Germinal center (tissue), 1 donor: ENCODE measurements at places on chromosomes 4 and X.

GRCh38 chr4:56048383-56048701 is 99.6 kb downstream of the CEP135 start:
- DNase-seq, result no peak

GRCh38 chr4:103757631-103758030 is 37.8 kb upstream of the TACR3 start:
- no peak for DNase-seq

- no peak for DNase-seq
Measured at GRCh38 chr4:110501826-110502225, 25.9 kb downstream of the ENPEP start.

DNA sequence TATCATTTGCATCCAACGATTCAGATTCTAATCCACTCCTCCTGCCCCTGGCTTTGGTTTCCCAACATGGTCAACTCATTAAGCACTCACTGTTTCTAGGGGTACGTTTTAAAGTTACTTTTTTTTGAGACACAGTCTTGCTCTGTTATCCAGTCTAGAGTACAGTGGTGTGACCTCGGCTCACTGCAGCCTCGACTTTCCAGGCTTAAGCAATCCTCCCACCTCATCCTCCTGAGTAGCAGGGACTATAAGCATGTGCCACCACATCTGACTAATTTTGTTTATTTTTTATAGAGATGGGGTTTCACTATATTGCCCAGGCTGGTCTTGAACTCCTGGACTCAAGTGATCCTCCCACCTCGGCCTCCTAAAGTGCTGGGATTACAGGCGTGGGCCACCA is 48.9 kb downstream of the TMEM156 start:
- no peak for DNase-seq

DNA sequence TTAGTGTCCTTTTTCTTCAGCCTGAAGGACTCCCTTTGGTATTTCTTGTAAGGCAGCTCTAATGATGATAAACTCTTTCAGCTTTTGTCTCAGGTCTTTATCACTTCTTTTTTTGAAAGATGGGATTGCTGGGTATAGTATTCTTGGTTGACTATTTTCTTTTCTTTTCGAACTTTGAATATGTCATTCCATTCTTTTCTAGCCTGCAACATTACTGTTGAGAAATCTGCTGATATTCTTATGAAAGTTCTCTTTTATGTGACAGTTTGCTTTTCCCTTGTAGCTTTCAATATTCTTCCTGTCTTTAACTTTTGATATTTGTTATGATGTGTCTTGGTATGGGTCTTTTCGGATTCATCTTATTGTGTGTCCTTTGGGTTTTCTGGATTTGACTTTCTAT is 107.6 kb upstream of the SRD5A3 start:
- no peak for DNase-seq

DNA sequence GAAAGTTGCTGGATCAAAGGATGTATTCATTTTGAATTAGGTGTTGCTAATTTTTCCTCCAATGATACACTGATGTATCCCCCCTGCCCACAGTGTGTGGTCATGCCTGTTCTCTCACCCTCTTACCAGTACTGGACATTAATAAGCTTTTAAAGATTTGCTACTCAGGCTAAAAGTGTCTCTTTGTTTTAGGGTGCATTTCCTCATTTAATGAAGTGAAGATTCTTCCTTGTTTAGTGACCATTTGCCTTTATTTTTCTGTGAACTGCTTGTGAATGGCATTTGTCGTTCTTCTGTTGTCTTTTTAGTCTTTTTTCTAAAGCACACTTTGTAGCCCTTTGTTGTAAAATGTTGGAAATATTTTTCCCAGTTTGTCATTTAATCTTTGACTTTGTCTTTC is 5.0 kb downstream of the MSMO1 start:
- no peak for DNase-seq

DNA sequence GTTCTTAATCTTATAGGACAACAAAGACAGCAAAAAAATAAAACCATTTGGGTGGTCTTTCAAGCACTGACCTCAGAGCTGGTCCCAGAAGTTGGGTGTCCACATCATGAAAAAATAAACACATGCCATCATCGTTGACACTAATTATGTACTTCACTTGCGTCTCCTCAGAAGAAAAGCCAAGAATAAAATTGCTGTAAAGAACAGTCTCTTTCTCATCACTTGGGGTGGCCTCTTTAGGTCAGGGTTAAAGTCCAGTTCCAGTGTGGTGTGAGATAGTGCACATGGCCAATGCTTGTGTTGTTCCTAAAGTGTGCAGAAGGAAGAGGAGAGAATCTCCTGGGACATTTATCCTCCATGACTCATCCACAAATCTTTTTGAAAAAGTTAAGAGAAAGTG is 49.5 kb upstream of the IBSP start:
- no peak for DNase-seq

DNA sequence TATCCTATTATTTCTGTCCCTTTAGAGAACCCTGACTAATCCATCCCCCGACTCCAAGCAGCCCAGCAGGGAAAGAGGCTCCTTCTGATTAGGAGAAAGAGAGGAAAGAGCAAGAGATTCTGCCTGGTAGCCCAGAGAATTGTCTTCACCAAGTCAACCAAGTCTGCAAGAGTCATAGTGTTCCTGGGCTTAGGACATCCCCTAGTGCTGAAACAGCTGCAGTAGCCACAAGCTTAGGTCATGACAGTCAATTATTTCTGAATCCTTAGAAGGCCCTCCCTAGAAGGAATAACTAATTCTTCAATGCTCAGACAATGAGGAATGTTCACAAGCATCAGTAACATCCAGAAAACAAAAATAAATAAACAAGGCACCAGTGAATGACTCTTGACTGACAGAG is 480.3 kb upstream of the GRIA3 start:
- DNase-seq, result no peak

DNA sequence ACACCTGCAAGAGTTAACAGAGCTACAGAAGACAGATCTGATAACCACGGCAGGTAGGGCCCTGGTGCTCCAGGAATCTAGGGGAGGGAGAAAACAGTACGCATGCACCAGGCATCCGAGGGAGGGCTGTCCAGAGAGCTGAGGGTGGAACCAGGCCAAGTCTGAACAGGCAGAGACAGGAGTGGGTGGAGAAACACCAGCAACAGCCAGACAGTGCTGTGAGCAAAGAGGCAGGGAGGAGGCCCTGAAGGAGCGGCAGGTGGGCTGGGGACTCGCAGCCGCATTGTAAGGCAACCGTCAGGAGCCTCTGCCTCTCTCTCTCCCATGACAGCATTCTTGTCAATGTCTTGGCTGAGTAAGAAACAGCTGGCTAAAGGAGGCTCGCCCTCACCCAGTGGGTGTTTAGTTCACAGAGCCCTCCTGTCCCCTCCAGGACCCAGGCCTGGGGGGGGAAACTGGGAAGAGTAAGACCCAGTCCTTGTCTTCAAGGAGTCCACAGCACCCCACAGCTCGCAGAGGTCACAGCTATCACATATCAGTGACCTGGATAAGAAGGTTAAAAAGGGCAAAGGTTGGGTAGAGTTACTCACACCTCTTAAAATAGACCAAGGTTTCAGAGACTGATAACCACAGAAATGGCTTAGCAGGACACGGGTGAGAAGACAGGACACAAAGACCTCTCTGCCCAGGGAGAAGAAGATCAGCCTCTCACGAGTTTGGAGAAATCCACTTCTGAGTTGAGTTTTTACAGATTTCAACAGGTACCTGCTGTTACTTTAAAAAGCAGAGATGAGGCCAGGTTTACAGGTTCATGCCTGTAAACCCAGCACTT is 10.5 kb downstream of the ACSL1 start:
- peak; percentile 52 for DNase-seq

- no peak for DNase-seq
Measured at GRCh38 chr4:179415037-179415846, 1973.0 kb upstream of the AGA start.
